Tracheal epithelial cell (primary cell): ENCODE measurements at places on chromosomes 11 and 22. TPM values are rescaled to one million over a fixed set of nuclear protein-coding genes. Genes with fewer than 3 reads are reported as not detected.

TLCD5 gene
- 0.64 and 2.2 TPM in 2 replicates for total RNA-seq

BAIAP2L2 gene
- 0.21 and 0.48 TPM in 2 replicates for total RNA-seq

GPR83 gene
- total RNA-seq: under 0.01 TPM in 2 replicates

ACR gene
- total RNA-seq: not detected in 2 replicates

GVQW3 gene
- total RNA-seq: 0.43 and 1.9 TPM in 2 replicates

TOMT gene
- not detected in 2 replicates for total RNA-seq

SPDYC gene
- total RNA-seq: not detected in 2 replicates

B4GALNT4 gene
- total RNA-seq: 27.3 and 29.4 TPM in 2 replicates

EFCAB6 gene
- under 0.01 and 1.1 TPM in 2 replicates for total RNA-seq

OR52I2 gene
- total RNA-seq: under 0.01 TPM in 1 of 2 replicates, not detected in the other

RIBC2 gene
- not detected in 2 replicates for total RNA-seq

CRYBB1 gene
- not detected in 2 replicates for total RNA-seq

NCAM1 gene
- 0.24 TPM in 1 of 2 replicates, not detected in the other for total RNA-seq

GP1BB gene
- total RNA-seq: under 0.01 and 3.1 TPM in 2 replicates

GGTLC2 gene
- not detected in 2 replicates for total RNA-seq
